ENCODE measurements at places on chromosomes 11 and 22.
A peak's percentile ranks its signal among the peaks of the same experiment; 100 is the strongest.

DNA sequence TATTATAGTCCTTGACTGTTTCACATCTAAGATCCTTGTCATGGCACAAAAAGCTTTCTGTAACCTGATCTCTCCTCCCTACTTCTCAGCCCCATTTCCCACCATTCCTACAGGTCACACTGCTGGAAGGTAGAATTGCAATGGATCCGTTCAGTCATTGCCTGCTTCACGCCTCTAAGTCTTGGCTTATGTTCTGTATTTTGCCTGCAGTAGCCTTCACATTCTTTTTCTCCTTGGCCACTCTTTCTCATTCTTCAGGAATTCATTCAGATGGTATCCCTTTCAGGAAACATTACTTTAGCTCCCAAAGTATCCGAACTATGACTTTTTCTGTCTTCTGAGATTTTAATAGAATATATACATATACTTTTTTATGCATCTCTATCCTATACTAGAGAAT lies 731.5 kb downstream of the NTM start:
- DNase-seq = no peak

GRCh38 chr11:115469361-115469760 lies 34.9 kb downstream of the CADM1 start:
- DNase-seq = no peak

- no peak for DNase-seq
Observed at GRCh38 chr22:49763138-49763537, 64.5 kb downstream of the BRD1 start.

DNA sequence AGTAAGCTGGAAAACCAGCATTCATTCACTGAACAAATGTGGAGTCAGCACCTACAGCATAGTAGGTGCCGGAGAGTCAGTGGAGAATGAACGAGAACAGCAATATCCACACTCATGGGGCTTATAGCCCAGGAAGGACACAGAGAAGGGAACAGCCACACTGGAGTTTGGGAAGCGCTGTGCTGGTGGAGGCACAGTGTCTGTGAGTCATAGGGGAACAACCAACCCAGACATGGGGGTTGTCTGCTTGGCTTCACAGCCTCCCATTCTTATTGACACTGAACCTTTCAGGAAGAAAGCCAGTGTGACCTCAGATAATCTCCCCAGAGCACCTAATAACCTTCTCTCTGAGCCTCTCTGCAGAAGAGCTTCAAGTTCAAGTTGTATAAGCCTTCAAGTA lies 56.6 kb upstream of the UBASH3B start:
- no peak for DNase-seq

- DNase-seq = peak; percentile 71
Observed at GRCh38 chr22:36325154-36326031, 62.4 kb downstream of the MYH9 start.
